CD8-positive, alpha-beta memory T cell (primary cell): ENCODE measurements at places on chromosomes 7 and 10. TPM values are rescaled to one million over a fixed set of nuclear protein-coding genes. Genes with fewer than 3 reads are reported as not detected.

WNT2 gene
- not detected for total RNA-seq

HOXA1 gene
- total RNA-seq = 0.38 TPM

- H3K4me3 ChIP-seq = no peak overlapping the region
- no peak overlapping the region for H3K27ac ChIP-seq
- no peak for DNase-seq
- H3K36me3 ChIP-seq = no peaks in the 10 kb centered on the region
These were observed 10.7 kb downstream of the EBF3 start for GRCh38 chr10:129953119-129954051.

DNA sequence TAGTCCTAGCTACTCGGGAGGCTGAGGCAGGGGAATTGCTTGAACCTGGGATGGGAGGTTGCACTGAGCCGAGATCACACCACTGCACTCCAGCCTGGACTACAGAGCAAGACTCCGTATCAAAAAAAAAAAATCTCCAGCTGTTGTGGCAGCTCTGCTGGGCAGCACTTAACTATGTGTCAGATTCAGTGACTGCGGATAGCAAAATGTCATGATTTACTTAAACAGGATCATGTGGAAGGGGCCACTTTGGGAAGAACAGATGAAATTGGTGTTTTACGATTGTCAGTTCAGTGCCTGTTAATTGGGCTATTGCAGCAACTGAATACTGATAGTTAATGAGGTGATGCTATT, 15.3 kb downstream of the OGDH start:
- H3K27ac ChIP-seq = no peak overlapping the region
- no peak overlapping the region for H3K4me3 ChIP-seq
- H3K27me3 ChIP-seq = no peaks in the 10 kb centered on the region
- H3K36me3 ChIP-seq = peaks cover 19% of the 10 kb centered on the region

DNA sequence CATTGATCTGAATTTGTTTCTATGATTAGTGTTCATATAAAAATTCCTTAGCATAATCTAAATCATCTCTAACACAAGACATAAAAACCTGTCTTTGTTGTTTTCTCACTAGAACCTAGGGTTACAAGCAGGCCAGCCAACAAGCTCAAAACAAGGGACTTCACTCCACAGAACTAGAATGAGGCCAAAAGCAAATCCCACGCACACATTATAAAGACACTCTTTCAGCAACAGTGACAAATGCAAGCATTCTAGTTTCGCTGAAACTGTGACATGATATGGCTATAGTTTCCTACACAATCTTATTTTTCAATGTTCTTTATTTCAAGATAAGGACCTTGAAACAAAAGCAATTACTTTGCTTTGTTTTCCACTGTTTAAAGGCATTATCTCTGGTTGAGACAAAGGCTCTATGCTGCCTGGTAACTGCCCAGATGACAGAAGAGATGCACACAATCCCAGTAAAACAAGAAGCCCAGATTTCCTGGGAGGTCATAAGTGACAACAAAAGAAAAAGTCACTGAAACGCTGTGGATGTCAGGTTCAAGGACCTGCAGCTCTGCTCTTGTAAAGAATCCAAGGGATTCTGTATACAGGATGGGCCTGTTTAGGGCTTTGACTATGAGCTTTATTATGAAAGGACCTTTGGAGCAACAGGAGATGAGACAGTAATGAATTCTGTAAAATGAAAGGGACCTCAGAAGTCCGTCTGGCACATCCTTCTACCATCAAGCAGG, 105.3 kb downstream of the SORCS1 start:
- H3K4me1 ChIP-seq = no peaks in the 10 kb centered on the region
- no peak overlapping the region for H3K27ac ChIP-seq
- H3K27me3 ChIP-seq = no peaks in the 10 kb centered on the region
- no peak for DNase-seq

GRCh38 chr7:8149222-8149621, 112.7 kb downstream of the ICA1 start:
- H3K36me3 ChIP-seq = no peaks in the 10 kb centered on the region
- no peak overlapping the region for H3K27ac ChIP-seq
- H3K4me1 ChIP-seq = peaks cover 23% of the 10 kb centered on the region
- no peak for DNase-seq
- no peak overlapping the region for H3K4me3 ChIP-seq
- H3K27me3 ChIP-seq = no peaks in the 10 kb centered on the region

- no peak for DNase-seq
- H3K27ac ChIP-seq = no peak overlapping the region
These were observed 329.2 kb upstream of the NPVF start for GRCh38 chr7:25557379-25557917.
